Ovary (tissue), 10 donors: ENCODE measurements at places on chromosomes 1 and 21. TPM values are rescaled to one million over a fixed set of nuclear protein-coding genes. Genes with fewer than 3 reads are reported as not detected.

DNA sequence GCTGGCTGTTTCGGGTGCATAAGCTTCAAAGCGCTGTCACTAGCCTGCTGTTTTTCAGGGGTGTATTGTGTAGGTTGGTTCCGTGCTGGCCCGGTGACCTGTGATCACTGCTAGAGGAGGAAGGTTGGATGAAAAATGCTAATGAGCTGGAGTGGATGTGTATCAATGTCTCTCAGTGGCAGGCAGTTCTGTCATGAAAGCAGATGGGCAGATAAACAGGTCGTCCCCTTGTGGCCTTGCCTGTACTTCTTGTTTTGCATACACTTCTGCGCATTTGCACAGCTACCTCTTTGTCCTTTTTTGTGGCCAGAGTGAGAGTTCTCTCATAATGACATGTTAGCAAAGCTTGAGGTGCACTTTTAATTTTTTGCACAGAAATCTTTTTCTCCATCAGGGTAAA, 2.9 kb downstream of the SELENON start:
- no peak for DNase-seq

The PIGM gene
- total RNA-seq, result 3.8 TPM

DNA sequence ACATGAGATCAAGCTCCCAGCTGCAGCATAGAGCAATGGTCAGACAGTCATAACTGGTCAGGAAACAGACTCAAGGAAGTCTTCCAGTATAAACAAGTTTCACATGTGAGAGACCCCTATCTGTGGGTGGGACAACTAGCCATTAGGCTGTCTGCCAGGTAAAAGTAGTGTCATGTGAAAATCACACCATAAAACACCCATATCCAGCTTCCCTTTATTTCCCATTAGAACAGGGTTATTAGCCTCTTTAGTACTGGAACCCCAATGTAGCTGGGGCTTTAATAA, 426.7 kb downstream of the KCNT2 start:
- DNase-seq, result no peak

GRCh38 chr21:17231771-17232170, 281.1 kb upstream of the CXADR start:
- DNase-seq, result no peak

The HDAC1 gene
- 52.9 TPM for total RNA-seq
